NCI-H187 (cell line): ENCODE measurements at places on chromosomes 13 and 19.

DNA sequence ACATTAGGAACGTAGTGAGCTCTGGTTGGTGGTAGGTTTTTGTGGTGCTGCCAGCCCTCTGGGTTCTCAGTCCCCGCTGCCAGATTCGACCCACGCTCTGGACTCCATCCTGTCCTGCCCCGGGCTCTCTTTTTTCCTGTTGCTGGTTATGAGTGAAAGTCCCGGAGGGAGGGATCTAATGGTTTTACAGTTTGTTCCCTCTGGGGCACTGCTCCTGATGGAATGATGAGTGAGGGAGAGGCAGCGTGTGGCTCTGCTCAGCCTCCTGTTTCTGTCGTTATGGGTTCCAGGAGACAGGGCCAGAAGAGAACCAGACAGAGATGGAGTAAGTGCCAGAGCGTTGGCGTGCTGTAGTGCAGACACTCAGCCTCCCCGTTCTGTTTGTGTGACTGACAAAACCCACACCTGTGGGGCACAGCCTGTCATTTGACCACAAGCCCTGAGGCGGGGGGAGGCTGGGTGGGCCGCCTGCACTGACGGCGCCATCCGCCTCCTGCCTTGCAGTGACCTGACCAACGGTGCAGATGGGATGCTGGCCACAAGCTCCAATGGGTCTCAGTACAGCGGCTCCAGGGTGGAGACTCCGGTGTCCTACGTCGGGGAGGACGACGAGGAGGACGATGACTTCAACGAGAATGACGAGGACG is 18.3 kb downstream of the ATP4B start:
- no peak for DNase-seq

DNA sequence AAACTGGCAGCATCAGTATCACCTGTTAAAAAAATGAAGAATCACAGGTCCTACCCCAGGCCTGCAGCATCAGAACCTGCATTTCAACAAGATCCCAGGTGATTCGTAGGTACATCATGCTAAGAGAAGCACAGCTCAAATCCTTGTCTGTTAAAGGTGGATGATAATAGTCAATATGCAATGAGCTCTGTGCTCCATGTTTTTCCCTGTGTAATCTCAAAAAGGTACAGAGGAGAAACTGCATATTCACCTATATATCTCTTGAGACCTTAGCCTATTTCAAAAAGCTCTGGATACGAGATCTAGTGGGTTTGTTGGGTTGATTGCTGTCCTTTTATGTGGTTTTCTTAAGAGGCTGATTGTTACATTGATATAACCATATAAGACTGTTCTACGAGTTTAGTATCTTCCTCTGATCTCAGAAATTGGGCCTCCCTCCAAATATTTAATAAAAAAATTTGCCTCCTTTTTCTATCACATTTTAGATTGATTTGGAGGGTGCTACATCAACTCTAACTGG is 148.9 kb downstream of the DCT start:
- no peak for DNase-seq

DNA sequence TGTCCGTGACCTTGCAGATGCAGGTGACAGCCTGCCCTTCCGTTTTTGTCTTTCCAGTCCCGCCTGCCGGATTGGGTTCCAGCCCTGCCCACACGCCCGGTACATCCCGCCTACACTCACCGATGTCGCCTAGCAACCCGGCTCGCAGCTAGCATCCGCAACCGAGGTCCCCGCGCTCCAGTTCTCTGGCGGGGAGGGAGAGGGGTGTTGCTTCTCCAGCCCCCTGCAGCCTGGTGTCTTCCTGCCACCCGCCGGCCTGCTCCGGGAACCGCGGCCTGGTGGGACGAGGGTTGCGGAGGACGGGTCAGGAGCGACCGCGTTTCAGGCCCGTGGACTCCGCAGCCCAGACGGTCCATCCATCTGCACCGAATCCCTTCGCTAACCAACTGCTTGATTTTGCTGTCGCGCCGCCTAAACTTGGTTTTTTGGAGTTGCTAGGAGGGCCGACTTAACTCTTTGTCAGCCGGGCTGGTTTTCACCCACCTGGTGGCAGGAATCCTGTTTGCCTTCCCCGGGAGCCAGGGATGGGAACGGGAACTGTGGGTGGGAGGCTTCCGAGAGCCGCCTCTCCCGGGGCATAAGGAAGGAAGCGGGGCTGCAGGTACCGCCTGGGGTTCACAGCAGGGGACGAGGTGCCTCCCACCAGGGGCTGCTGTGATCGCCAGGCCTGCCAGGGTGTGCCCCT is 15.4 kb upstream of the MATK start:
- DNase-seq = no peak

- no peak for DNase-seq
These were observed 71.6 kb downstream of the SHISA2 start for GRCh38 chr13:25980255-25980654.
